Caudate nucleus (tissue), 63 donors: ENCODE measurements at places on chromosomes 7 and 10.

DNA sequence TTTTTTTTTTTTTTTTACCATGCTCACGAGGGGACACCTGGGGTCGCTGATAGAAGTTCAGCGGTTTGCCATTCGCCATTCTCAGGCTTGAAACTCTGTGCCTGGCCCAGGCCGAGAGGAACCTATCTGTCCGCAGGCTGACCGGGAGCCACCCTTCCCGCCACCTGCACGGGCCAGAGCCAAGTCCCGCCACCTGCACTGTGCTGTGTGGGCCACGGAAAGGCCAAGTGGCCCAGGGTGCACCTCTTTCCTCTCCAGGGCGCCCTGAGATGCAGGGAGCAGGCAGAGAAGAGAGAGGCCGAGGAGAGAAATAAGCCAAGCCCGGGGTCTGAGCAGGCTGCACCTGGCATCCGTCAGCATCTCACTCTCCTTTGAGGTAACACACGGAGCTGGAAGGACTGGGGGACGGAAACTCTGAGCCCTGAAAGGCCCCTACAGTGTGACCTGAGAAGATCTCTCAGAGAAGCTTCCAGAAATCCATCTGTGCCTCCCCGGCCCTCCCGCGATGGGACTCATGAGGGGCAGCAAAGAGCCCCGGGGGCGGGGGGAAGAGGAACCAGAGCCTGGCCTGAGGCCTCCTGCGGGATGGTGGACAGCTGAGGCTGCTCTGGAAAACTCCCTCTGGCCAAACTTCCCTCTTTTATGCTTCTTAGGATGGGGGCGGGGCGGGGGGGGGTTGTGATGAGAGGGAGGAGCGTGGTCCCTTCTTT lies 46.6 kb downstream of the PRKAG2 start:
- no peak for DNase-seq

GRCh38 chr7:142581341-142581740 lies 167.9 kb upstream of the PRSS1 start:
- DNase-seq = no peak

DNA sequence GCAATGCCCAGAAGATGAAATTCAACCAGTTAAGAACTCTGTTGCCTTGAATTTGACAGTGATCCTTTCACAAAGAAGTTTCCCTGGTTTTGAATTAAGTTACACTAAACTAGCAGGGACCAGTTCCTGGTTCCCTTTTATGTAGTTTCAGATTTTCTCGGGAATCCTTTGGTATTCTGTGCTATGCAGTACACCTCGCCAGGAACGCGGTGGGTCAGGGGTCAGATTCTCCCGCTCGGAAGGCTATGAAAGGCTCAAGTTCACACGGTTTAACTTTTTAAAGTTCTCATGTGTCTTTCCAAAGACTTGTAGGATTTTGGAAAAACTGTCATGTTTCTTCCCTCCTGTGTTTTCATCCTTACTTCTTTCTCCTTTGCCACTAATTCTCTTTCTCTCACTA lies 104.7 kb upstream of the PRR15 start:
- no peak for DNase-seq

GRCh38 chr10:15626937-15627336 lies 92.8 kb downstream of the ITGA8 start:
- DNase-seq = no peak

DNA sequence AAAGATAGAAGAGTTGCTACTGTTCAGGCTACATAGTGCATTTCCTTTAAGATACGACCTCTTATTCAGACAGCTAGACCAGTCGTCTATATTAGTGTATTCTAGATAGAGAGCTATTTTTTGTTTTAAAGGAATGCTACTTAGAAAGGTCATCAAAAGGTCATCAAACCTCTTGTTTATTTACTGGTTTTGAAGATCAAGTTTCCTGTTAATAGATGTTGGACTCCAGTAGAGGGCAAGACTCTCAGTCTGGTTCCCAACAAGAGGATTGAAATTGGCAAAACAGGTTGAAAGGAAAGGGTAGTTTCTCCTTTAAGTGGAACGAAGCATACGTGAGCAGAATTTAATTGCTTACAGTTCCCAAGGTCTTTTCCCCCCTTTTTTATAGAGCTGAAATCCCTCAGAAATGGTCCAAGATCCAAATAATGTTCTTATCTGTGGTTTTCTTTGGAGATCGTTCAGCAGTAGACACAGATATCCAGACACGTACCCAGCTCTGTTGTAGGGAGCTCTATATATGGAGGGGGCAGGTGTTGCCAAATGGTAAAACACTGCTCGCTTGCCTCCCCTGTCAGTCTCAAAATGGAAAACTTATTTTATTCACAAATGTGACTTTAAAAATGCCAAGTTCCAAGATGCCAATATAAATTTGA lies 37.2 kb downstream of the BAMBI start:
- DNase-seq = no peak

DNA sequence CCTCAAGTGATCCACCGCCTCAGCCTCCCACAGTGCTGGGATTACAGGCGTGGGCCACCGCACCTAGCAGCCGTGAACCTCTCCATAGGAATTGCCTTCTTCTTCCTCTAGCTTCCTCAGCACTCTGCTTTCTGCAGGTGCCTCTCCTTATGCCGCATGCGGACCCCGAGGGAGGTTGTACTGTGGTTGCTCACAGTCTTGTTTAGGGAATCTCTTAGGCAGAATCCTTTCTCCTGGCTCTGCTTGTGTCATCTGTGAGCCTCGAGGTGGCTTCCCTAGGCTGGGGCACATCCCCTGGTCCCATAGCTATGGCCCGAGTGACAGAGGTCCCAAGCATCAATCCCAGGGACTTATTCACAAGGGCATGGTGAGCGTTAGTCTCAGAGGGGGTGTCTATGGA lies 33.2 kb upstream of the GIMAP8 start:
- no peak for DNase-seq

- DNase-seq = no peak
These were observed 67.6 kb downstream of the MCU start for GRCh38 chr10:72759584-72759983.

DNA sequence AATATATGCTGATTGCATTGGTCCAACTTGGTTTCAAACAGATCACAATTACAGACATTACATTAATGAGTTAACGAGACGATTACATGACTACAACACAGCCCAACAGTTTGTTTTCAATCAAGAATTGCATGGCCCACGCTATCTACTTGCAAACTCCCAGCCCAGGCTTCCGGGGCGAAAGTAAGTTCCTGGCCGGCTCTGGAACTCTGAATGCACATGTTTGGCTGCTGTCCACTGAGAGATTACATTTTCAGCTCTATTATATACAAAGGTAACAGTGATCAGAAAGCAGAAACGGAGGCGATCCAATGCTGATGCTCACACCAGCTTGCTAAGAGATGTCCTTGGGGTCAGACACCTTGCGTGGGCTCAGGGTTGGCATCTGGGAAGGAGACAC lies 206.3 kb downstream of the FANK1 start:
- DNase-seq = no peak

DNA sequence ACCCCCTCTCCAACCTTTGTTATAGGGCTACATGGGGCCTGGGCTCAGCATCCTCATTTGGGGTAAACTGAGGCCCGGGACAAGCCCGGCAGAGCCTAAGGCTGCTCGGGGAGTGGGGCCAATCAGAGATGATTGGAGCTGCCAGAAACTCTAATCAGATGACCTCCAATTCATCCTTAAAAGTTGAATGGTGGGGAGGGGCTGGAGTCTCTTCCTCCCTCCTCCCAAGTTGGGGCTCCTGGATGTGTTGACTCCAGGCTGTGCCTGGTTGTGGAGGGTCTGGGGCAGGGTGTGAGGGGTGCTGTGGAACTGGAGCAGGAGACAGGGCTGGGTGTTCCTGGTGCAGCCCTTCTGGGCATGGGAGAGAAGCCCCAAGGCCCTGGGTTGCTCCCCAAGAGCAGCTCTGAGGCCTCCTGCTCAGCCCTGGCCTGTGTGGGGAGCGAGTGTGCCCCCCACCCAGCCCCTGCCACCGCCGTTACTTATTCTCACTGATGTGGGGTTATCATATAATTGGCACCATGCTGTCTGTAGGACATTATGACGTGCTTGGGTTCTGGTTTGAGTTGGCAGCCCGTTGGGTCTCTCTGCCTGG lies 2.2 kb downstream of the BHLHA15 start:
- no peak for DNase-seq
